Left ventricle myocardium superior (tissue), 1 donor: ENCODE measurements at places on chromosomes 2 and 18.

GRCh38 chr2:7693246-7694075, 776.2 kb downstream of the RNF144A start:
- DNase-seq, result no peak

DNA sequence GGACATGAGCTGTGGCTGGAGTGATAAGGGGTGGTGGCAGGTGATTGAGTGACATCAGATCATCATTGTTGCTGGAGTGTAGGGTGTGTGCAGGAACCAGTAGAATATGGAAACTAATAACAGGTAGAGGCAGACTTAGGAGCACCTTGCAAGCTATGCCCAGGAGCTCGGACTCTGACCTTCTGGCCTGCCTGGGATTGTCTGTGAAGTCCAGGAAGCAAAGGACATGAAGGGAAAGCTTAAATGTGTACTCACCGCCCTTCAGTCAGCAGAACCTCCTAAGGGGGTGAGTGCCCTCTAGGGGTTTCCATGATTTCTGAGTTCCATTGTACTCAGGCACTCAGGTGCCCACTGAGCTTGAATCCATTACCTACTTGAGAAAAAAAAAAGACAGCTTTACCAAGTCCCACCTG, 104.2 kb downstream of the CRIM1 start:
- DNase-seq, result no peak

DNA sequence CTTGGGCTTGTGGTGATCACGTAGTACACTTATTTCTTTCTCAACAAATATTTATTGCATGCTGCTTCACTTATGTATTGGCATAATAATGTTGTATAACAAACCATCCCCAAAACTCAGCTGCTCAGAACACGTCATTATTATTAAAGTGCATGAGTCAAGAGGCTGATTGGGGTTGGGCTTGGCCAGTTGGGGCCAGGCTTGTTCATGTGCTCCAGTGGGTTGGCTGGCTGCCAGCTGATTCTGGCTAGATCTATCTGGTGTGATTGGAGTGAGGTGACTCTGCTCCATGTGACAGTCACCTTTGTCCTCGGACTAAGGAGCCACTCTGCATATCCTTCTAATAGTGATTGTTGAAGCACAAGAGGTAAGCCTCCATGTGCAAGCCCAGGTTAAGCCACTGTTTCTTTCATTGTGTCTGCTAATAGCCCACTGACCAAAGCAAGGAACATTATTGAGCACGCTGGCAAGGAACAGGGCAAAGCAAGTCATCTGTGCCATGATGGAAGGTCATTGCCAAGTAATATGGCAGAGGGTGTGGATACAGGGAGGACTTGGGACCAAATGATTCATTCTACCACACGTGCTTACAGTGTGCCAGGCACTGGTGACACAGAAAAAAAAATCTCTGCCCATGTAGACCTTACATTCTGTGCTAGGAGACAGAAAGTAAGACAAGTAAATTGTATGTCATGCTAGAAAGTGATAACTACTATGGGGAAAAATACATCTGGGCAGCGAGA, 63.3 kb upstream of the TMEM182 start:
- no peak for DNase-seq

GRCh38 chr2:239259173-239259572, 141.6 kb downstream of the HDAC4 start:
- DNase-seq, result no peak

DNA sequence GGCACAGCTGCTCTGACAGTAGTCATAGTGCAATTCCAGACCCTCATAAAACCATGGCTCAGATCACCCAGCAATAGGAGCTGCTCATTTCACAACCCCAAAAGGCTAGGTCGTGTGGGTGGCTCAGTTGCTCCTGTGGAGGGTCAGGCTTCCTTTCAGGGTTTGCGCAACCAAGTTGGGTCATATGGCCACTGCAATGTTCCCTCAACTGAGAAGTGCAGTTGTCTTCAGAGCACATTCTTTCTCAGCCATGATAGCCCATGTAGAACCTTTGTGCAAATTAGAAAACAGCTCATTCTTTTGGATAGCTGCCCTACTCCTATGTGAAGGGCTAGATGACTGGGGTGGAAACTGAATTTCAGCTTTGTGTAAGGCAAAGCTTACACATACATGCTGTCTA, 3.2 kb downstream of the SERPINB13 start:
- DNase-seq, result no peak

- DNase-seq, result no peak
These were observed 40.5 kb upstream of the POLE4 start for GRCh38 chr2:74917702-74918619.

DNA sequence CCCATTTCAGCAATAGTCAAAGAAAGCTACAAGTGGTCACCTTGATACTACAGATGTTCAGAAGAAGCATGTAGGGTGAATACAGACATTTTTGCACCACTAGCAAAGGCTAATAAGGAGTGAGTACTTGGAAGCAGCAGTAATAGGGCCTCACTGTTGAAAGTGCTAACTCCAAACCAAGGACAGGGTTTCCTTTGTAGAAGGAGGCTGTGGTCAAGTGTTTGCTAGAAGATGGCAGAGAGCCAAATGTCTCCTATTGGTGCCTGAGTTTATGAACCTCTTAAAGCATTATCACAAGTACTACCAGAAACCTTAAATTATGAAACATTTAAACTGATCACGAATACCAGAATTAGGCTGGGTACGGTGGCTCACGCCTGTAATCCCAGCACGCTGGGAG, 308.1 kb downstream of the ZEB2 start:
- DNase-seq, result no peak

GRCh38 chr2:53881360-53881759, 21.6 kb upstream of the GPR75 start:
- no peak for DNase-seq

GRCh38 chr2:45276914-45277313, 267.7 kb upstream of the SIX2 start:
- no peak for DNase-seq

DNA sequence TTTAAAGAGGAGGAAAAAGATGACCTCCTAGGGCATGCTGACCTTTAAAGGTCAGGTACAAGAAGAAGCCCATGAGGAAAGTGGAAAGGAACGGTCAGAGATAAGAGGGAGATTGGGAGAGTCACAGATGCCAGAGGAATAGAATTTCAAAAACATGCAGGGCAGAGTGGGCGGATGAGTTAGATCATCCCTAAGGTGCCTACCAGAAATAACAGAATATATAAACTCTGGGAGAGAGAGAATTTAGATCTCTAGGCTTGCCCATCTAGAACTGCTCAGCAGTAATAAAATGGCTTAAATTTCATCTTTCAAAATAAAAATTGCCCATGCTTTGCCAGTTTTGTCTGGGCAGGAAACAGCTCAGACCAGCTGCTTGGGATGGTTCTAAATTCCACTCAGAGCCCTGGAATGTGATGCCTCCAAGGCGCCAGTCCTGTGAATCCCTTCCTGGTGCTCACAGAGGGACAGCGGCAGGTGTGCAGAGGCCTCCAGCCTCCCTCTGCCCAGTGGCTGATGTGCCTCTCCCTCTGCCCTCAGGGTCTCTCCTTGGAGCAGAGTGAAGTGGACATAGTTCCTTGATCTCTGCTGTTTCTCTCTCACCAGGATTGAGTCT, 130.9 kb downstream of the ANTXR1 start:
- no peak for DNase-seq

GRCh38 chr2:232420463-232421188, 14.0 kb downstream of the ALPG start:
- DNase-seq, result no peak

GRCh38 chr2:6915399-6915798, 1.8 kb upstream of the RNF144A start:
- DNase-seq, result no peak

- peak; percentile 19 for DNase-seq
These were observed 54.8 kb downstream of the FAM168B start for GRCh38 chr2:131038258-131039100.

GRCh38 chr2:117217145-117217544, 597.3 kb upstream of the DDX18 start:
- no peak for DNase-seq

GRCh38 chr18:78939105-78939504, 40.5 kb upstream of the SALL3 start:
- DNase-seq, result no peak

DNA sequence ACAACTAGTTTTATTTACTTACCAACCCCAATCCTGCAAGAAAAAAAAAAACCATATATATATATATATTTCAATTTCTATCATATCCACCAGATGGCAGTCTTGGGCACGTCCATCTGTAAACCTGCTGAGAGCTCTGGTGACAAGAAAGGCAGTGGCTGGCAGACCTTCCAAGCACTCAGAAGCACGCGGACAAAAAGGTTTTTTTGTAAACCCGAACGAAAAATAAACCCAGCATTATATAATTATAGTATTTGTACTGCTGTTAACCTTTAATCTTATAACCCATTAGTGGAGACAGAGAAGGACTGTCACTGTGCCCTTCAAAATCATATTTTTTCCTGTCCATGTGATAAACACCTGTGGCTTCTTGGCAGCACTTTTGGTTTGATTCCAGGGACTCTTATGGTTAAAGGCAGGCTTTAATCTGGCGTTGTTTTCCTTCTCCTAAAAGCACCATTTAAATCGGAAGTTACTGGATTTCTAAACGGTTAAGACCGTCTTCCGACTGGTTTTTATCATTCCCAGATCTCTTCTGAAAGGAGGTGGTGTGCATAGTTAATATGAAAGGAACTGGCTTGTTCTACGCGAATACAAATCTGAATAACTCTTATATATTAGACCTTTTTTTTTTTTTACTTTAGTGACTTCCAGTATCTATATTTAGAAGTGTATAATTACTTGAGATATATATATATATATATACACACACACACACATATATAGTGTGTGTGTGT, 31.0 kb upstream of the SLC3A1 start:
- DNase-seq, result peak; percentile 37

DNA sequence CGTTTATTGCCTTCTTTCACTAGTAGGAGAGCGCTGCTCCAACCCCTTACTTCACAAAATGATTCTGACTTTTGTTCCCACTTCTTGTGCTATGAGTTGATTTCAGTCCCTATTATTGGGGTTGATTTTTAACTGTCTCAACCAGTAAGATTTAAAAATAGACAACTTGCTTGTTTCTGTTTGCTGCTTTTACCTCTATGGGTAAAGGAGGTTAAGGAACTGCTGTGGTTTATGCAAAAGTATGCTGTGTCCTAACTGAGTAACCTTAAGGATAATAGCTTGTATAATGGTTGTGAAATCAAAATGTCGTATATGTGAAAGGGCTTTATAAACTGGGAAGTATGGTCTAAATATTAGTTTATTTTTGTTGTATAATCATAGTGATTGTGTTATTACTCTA, 22.6 kb downstream of the ALMS1 start:
- DNase-seq, result no peak

DNA sequence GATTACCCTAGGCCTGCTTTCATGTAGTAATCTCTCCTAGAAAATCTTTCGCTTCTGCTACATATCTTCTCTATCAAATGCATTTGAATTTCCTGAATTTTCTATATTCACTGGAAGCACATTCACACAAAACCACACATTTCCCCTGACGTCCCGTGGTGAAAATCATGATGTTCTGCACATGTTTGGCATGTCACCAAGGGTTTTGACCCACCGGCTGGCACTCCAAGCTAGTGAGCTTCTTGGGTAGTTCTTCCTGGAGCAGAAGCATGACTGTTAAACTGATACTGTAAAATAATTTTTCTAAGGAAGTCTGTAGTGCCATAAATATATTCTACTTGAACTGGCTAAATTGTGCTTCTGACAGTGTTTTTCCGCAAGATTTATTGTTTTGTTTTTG, 510.1 kb upstream of the SLC8A1 start:
- DNase-seq, result no peak

GRCh38 chr18:57801325-57801724, 1.8 kb downstream of the ATP8B1 start:
- no peak for DNase-seq

- DNase-seq, result no peak
These were observed 157.7 kb downstream of the PRKCE start for GRCh38 chr2:45809205-45809604.

GRCh38 chr2:3253913-3254441, 123.6 kb downstream of the EIPR1 start:
- DNase-seq, result no peak

GRCh38 chr2:10759151-10759714, 37.8 kb downstream of the ATP6V1C2 start:
- no peak for DNase-seq

- no peak for DNase-seq
These were observed 149.2 kb upstream of the VWC2L start for GRCh38 chr2:214261683-214262082.

- no peak for DNase-seq
These were observed 73.5 kb downstream of the EMX1 start for GRCh38 chr2:72990695-72991438.

GRCh38 chr2:6290217-6291015, 575.3 kb downstream of the CMPK2 start:
- DNase-seq, result no peak

DNA sequence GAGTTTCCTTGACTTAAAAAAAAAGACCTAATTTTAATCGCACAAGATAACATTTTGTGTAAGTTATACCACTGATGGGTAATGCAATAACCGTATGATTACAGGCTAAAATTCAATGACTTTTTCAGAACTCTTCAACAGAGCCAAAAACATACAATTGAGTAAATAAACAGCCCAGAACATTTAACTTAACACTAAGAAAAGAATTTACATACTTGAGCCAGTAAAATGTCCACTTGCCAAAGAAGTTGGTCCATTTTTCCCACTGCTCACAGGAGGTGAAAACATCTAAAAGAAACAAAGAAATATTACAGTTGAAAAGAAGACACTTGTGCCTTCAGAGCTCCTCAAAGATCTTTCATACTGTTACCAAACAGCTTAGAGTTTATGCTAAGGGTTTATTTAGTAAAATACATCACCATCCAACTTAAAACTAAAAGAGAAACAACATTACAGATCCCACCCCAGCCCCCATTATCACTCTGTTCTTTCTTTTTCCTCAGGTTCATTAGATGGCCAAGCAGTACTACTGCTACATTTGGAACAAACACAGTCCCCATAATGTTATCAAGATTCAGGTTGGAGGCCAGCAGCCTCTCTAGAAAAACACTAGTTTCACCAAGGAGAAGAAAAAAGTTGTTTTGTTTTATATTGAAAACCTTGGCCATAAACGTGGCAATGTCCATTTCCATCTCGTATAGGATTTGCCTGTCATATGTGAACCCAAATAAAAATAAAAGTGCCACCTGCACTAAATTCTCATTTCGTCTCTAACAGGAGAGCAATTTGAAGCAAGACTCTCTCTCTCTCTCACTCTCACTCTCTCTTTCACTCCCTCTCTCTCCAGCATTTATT, 2.7 kb downstream of the TCF4 start:
- no peak for DNase-seq

GRCh38 chr2:37615804-37616676, 55.4 kb downstream of the CDC42EP3 start:
- peak; percentile 55 for DNase-seq

DNA sequence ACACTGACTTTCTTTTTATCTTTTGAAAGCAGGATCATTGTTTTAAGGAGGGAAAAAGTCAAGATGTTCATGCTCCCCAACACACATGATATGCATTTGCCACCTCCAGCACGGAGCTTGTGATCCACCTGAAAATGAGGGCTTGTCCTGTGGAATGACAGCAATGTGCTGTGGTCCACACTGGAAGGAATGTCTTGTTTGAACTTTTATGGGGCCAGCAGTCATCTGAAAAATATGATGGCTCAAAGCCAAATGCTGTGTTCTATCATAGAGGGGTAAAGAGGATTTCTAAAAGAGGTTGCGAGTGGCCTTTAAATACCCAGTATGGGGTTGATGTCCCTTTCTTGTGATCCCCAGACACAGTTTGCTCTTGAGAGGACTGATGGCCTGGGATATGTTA, 226.5 kb upstream of the SPRED2 start:
- no peak for DNase-seq

GRCh38 chr2:189338115-189338514, 103.2 kb upstream of the WDR75 start:
- peak; percentile 9 for DNase-seq

GRCh38 chr2:191617575-191617974, 60.4 kb upstream of the NABP1 start:
- no peak for DNase-seq

- no peak for DNase-seq
These were observed 19.3 kb downstream of the GPR55 start for GRCh38 chr2:230905448-230906421.
